Stimulated activated CD4-positive, alpha-beta T cell treated with anti-CD3 and anti-CD28 coated beads, Interleukin-1b, Interleukin-23, amount 100 ng/mL, for 1 hour (primary cell): ENCODE measurements at places on chromosomes 1 and 21.

GRCh38 chr1:19773485-19773884 is 26.2 kb downstream of the TMCO4 start:
- no peak for DNase-seq

GRCh38 chr1:16145662-16146278 is 10.1 kb downstream of the EPHA2 start:
- no peak for DNase-seq

DNA sequence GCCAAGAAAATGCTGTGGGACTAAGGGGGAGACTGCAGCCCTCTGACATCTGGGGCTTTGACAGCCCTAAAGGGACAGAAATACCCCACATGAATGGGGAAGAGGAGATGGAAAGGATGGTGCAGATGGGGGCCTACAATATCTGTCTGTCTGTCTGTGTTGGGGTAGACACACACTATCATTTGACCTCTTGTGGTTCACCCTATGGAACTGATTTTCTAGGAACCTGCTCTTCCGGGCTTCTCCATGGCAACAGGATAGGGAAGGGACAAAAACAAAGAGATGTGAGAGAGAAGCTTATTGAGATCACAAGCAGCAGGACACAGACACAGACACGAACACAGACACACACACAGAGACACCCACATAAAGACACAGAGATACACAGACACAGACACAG is 17.1 kb downstream of the KIF21B start:
- DNase-seq = no peak

DNA sequence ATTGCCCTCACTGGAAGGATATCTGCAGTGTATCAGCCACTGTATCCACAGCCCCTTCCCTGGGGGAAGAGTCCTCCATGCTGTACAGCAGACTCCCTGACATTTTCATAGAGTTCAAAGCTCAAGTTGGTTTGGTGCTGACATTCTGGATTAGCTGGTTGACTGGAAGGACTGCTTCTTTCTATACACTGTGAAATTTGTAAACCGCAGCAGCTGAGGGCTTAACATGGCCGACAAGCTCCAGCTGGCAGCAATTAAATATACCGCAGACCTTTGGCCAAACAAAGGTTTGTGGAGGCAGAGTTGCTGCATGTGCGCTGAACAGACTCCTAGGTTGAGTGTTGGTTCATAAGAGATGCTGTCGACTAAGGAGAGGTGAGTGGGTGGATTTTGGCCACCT is 126.4 kb downstream of the DHRS3 start:
- no peak for DNase-seq

GRCh38 chr1:174221681-174222080 is 62.4 kb downstream of the RABGAP1L start:
- DNase-seq = no peak

DNA sequence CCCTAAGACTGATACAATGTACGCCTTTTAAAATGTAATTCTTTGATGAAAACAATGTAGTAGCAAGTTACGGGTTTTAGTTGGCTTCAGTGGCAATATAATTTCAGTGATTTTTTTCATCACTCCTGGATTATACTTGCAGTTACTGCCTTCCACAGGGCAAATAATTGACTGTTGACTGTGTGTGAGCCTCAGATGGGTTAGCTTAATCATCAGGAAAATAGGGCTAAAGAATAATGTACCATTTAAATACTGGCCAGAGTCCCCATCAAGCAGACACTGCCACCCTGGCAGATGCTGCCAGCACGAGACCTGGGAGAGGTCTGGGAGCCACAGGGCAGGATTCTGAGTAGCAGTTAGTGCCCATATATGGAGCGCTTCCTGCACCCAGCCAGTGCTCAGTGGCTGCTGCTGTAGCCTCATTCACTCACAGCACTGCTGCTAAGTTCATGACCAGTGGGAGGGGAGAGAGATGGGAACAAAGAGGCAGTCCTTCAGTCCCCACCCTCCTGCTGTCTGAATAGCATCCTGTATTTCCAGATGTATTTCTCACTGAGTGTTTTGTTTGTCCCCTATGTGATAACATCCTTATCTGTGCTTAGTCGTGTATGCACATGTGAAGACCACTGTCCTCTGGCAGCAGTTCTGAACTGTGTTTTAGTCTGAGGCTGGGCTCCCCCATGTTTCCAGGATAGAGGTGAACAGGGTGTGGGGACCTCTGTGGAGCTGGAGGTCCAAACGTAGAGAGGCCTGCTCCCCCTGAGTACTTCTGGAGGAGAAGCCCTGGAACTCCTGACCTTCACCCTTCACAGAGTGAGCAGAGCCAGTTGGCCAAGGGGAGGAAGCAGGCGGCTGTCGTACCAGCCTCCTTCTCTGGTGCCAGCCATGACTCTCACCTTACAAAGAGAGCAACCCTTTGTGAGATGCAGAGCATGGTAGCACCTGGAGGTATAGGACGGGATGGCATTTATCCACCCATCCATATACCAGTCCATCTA is 80.4 kb downstream of the ADARB1 start:
- DNase-seq = no peak

DNA sequence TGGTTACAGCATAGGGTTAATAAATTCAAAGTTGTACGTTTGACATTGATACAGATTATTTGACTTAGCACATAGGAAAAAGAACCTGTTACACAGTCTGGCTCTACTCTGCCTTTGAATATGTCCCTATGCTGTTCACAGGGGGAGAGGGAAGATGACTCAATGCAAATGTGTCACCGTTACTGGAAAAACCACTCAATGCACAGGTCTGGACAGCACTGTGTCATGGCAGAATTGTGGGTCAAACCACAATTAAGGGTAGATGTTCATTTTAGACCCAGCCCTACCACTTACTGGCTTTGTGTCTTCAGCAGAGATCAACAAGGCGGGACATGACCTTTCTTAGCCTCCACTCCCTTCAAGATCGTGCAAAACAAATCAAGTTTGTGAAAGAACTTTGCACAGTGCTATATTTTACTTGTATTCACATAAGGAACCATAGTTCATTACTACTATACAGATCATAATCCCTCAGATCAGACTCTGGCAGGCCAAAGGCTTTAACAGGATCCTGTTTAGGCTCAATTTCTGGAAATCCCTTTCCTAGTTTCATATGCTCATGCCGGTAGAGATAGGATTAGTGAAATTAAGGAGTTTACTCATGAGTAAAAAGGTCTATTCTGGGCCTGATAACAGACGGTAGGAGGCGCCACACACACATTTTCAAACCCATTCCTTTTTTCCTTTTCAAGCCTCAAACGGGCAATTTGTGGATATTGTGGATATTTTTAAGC is 22.1 kb downstream of the EIF2D start:
- DNase-seq = no peak

- no peak for DNase-seq
Observed at GRCh38 chr1:76857973-76858372, 9.3 kb upstream of the ST6GALNAC5 start.

GRCh38 chr1:103187673-103188072 is 79.4 kb upstream of the COL11A1 start:
- DNase-seq = no peak

GRCh38 chr1:147762233-147763024 is 2.0 kb upstream of the GJA5 start:
- no peak for DNase-seq

DNA sequence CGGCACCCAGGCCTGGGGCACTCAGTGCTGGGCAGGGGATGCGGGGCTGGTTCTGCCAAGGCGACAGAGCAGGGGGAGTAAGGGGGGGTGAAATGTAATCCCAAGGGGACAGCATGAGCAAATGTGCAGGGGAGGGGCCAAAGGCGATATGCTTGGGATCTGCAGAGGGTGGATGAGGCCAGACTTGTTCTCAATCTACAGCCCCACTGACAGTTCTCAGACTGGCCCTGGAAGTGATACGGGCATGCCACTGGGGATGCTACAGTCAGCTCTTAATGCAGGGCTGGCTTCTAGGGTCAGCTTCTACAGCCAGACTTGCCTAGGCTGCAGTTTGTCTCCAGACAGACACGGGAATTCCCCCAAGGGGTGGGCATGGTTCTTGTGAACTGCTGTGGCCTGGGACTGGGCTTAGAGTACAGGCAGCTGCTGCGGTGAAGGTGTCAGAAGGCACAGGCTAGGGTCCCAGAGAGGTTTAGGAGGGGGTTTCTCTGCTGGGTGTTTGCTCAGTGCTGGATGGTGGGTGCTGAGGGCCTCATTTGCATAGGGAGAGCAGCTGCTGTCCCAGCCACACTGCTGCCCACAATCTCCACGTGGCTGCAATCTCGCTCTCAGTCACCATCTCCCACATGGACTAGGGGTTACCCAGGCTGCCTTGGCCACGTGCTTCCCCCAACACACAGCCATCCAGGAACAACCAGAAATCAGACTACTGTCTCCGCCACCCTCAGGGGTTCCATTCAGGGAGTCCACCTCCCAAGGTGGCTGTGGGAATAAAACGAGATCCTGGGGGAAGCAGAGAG is 190.1 kb downstream of the HIVEP3 start:
- DNase-seq = no peak

DNA sequence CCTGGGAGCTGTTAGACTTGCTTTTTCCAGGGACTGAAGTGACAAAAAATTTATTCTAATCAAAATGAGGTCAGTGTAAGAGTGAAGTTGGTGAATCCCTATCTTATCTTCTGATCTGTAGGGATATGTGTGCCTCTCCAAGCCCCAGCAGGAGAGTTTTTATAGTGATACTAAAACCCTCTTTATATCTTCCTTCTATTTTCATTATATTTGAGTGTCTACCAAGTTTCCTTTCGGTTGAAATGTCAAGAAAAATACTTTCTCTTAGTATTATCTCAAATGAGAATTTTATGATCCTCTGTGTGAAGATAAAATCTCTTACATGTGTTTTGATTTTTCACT is 18.9 kb downstream of the C1orf21 start:
- no peak for DNase-seq

- DNase-seq = no peak
Observed at GRCh38 chr21:43749651-43750262, 26.4 kb downstream of the CSTB start.

DNA sequence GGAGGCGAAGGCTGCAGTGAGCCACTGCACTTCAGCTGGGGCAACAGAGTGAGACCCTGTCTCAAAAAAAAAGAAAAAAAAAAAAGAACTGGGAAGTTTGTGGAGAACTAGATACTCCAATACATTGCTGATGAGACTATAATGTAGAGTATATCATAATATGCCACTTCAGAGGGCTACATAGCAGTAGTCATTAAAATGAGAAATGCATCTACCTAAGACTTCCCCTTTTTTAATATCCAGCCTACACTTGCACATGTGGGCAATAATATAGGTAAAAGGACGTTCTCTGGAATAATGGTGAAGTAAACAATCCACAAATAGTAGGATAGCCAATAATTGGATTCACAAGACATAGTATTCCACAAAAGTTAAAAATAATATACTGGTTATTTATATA is 311.0 kb downstream of the HLX start:
- no peak for DNase-seq

DNA sequence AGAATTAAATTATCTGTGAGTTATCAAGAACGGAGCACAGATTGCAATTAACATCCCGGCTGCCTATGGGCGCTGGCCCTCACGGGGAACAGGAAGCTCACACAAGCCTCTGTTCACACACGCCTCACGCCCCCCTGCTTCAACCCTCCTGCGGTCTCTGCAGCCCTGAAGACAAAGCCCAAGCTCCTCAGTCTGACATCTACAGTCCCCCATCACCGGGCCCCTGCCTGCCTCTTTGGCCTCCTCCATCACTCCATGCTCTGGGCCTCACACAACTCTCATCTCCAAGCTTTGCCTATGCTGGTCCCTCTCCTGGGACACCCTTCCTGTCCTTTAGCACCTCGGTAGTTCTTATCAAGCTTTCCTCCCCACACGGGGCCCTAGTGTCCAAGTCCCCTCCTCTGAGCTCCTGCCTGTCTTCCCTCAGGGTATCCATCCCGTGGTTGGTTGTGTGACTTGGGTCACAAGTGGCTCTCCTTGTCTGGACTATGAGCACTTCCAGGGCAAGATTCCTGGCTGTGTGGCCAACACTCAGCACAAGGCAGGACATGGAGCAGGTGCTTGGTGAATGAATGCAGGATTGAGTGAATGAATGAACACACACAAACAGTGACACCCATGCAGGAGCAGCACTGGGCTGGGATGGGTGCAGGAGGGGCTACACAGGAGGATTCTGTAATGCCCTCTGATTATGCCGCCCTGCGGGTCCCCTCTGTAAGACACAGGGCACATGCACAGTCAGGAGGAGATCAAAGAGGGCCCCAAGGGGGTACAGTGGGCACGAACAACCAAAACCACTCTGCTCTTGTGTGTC is 116.1 kb downstream of the DMRTB1 start:
- DNase-seq = no peak

DNA sequence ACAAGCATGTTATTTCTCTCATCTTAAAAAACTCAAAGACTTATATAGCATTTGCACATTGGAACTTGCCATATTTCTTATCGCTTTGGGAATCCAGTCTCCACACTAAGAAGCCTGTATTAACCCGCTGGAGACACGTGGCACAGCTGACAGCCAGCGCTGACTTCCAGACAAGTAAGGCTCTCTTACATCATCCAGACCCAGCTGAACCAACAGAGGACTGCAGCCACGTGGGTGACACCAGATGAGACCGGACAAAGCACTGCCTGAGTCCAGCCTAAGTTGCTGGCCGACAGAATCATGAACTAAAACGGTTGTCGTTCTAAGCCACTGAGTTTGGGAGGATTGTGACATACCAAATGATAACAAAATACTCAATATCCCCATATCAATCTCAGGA is 6.3 kb upstream of the CD247 start:
- no peak for DNase-seq

DNA sequence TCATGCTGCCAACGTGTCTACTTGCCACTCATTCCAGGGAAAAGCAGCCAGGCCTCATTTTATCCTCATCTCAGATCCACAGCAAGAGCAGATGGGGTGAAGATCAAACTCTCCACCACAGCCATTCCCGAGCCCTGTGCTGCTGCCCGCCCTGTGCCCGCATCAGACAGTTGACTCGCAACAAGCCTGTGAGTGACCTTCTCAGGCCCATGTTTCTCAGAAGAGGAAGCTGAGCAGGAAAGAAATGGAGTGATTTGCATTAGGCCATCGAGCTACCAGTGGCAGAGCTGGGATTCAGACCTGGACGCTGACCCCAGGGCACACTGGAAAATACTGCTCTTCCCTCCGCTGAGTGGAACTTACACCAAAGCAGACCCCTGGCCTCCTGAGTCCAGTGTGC is 1.2 kb downstream of the CNR2 start:
- no peak for DNase-seq

GRCh38 chr1:61754545-61754944 is 12.3 kb downstream of the PATJ start:
- DNase-seq = no peak
